ENCODE measurements at places on chromosomes 1 and 21.

DNA sequence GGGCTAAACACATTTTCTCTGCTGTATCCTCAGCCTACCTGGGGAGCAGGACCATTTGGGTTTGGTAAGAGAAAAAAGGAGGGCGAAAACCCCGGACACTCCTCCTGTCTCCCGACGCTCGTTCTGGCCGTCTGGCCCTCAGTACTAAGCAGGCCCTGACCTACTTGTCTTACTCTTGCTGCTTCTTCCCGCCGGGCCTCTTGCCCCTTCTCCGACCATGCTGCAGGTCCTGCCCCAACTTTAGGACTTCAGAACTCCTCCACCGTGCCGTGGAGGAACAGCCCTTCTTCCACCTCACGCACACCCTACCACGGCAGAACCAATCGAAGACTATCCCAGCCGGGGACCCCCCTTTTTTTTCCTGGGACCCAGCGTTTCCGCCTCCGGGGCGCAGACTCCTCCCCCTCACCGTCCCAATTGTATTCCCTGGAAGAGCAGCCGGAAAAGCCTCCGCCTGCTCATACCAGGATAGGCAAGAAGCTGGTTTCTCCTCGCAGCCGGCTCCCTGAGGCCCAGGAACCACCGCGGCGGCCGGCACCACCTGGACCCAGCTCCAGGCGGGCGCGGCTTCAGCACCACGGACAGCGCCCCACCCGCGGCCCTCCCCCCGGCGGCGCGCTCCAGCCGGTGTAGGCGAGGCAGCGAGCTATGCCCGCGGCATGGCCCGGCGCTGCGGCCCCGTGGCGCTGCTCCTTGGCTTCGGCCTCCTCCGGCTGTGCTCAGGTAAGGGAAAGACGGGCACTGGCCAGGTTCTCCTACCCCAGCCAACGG, at the start of gene CHRNB2:
Gene CHRNB2, plus strand, starts transcription at position 393 of the 771 bp plus-strand sequence. Its CDS starts 267 bp downstream, at position 660.
- peak; percentile 91 for DNase-seq

DNA sequence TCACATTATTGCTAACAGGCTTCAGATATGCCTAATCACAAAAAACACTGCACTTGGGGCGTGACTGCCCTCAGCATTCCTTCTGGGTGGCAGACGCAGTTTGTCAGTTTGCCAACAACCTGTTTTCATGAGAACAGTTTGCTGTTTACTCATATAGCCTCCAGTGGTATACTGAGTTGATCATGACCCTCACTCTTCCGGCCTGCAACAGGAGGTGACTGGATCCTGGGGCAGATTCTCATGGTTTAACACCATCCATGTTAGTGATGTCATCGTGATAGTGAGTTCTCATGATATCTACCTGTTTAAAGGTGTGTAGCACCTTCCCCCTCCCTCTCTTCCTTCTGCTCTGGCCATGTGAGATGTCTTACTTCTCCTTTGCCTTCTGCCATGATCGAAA, 555.2 kb downstream of the PLPP3 start:
- DNase-seq, result no peak

- no peak for DNase-seq
These were observed 37.6 kb downstream of the MTARC1 start for GRCh38 chr1:220824031-220824989.

GRCh38 chr1:220873868-220874655, 5.2 kb upstream of the HLX start:
- DNase-seq, result no peak

DNA sequence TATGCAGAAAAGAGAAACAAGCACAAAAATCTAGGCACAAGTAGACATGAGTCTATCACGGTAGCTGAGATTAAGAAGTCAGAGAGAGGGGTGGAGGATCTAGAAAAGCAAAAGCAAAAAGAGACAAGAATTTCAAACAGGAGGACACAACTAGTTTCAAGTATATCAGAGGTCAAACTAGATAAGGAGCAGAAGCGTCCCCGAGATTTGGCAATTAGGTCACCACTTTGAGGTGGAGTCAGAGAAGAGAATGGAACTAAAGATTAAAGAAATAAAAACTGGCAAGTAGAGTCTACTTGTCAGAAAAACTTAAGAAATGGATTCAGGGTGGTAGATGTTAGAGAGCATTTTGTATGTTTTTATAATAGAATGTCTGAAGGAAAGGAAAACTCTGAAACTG, 2.3 kb downstream of the SF3B4 start:
- no peak for DNase-seq

DNA sequence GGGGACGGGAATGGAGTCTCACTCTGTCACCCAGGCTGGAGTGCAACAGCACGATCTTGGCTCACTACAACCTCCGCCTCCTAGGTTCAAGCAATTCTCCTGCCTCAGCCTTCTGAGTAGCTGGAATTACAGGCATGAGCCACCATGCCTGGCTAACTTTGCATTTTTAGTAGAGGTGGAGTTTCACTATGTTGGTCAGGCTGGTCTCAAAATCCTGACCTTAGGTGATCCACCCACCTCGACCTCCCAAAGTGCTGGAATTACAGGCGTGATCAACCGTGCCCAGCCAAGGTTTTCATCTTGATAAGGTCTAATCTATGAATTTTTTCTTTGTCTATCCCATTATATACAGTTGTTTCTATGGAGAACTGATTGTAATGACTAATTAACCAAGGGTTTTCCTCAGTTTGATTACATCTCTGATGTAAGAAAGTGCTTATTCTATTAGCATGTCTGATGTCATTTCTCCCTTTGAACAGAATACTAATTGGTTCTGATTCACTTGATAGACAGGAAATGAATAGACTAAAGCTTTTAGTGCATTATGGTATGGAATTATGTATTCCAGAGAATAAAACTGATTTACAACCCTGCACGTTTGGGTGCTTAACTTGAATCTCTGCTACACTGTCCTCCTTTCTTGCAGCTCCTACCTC, 11.9 kb downstream of the PACC1 start:
- no peak for DNase-seq

DNA sequence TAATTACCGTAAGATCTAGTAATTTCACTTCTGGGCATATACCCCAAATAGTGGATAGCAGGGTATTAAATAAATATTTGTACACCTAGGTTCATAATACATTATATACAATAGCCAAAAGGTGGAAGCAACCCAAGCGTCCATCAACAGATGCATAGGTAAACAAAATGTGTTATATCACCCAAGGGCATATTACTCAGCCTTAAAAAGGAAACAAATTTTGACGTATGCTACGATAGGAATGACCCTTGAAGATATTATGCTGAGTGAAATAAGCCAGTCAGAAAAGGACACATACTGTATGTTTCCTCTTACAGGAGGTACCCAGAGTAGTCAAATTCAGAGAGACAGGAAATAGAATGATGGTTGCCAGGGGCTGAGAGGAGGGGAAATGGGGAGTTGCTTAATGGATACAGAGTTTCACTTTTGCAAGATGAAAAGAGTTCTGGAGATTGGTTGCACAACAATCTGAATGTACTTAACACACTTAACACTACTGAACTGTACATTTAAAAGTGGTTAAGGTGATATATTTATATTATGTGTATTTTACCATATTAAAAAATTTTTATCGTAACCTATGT, 36.6 kb upstream of the KCTD3 start:
- DNase-seq, result no peak

GRCh38 chr1:42735477-42736105, 4.4 kb downstream of the CLDN19 start:
- DNase-seq, result no peak

DNA sequence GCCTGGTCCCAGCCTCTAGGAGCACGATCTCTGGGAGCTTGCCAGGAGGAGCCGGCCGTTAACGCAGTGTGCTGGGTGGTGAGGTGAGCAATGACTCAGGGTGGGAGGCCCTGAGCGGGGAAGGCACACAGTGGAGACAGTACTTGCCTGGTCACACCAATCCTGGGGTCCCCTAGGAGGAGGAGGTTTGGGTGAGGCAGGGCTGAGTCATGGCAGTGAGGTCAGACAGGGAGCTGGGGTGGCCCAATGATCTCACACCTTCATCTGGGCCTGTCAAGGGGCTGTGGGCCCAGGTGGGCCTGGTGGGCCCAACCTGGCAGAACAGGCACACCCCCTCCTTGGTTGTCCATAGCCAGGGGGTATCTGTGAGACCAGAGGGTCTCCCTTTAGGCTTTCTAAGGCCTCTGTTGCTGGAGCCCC, 8.6 kb upstream of the EDN2 start:
- no peak for DNase-seq

GRCh38 chr1:29758781-29759499, 522.6 kb downstream of the PTPRU start:
- no peak for DNase-seq

Data from GM12892 (cell line).